Tibial nerve (tissue), 4 donors: ENCODE measurements at places on chromosomes 5 and 9. TPM values are rescaled to one million over a fixed set of nuclear protein-coding genes. Genes with fewer than 3 reads are reported as not detected.

DNA sequence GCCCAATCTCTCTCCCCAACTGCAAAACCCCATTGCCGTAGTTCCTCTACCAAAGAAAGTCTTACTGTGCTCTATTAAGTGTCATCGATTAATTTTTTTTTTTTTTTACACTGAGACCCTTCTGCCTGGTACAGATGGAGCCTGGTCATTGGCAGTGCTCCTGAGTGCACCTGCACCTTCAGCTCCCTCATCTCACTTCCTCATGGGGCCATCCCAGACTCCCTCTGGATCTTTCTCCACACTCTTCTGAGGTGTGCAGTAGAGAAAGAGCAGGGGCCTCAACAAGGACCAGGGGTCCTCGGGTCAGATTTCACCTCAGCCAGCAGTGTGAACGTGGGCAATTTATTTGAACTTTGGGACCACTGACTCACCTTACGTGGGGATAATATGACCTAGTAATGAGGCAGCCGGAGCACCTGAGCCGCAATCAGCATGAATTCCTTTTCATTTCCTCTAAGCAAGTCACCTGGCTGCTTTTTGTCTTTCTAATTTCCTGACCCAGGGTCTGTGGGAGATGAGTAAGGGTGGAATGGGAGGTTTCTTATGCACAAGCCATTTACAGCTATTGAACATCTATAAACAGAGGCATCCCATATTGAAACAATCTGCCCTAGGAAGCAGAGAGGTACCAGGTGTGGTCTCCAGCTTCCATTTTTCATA is 22.3 kb upstream of the GABRP start:
- DNase-seq, result no peak

DNA sequence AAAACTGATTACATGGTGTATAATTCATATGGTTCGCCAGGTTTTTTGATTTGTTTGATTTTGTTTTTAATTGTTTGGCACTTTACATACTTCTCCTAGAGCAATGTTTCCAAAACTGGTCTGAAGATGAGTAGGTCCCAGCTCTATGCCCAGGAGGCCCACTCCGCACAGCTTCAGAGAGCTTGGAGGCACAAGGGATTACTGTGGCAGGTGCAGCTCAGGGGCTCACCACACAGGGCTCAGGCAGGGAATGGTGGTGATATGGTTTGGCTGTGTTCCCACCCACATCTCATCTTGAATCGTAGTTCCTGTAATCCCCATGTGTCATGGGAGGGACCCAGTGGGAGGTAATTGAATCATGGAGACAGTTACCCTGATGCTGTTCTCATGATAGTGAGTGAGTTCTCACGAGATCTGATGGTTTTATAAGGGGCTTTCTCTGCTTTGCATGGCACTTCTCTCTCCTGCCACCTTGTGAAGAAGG is 296.6 kb downstream of the MED10 start:
- no peak for DNase-seq

DNA sequence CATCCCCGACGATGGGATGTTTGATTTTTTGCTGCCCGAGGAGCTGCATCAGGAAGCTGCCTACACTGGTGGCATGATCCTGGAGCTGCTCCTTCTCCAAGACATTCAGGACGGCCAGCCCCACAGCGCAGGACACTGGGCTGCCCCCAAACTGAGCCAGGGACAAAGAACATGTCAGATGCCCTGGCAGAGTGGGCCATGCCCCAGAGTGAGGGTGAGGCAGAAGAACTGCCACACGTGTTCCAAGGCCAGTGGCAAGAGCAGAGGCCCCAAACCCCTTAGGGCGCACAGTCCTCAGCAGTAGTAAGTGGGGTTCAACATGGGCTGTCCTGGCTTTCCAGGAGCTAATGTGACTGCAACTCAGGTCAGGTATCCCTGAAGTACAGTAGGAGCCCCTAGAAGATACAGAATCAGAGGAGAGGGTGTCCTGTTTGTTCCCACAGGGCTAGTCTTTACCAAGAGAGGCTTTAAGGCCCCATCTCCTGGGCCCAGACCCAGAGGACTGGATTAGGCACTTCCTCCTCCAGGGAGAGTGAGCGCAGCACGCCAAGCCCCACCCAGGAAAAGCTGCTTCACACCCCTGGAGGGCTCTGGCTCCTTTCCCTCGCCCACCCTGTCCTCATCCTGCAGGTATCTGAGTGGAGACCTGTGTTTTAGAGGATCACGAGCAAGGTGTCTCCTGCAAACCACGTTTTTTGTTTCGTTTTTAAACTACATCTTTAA is 11.1 kb downstream of the HNRNPAB start:
- no peak for DNase-seq

DNA sequence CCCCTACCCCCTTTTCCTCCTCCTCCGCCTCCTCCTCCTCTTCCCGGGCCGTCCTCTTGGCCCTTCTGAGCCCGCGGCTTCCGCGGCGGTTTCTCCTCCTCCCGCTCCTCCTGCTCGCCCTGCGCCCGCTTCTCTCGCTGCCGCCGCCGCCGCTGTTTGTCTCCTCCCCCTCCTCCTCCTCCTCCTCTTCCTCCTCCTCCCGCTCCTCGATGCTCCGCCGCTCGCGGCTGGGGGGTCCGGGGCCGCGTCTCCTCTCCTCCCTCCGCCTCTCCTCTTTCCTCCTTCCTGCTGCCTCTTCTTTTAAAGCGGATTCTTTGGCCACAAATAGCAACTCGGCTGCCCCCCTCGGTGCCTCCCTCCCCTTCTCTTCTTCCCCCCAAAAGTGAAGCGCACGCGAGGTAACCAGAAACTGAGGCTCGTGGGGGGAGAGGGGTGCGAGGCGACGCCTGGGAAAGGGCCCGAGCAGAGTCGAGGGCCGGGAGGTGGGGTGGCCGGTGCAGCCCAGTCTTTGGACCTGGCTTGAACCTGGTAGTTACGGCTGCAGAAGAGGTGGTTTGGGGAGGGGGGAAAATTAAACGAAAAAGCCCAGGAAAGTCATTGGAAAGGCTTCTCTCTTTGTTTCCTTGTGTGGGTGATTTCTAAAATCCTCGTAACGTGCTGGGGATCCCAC is 1058.5 kb upstream of the DMAC1 start:
- DNase-seq, result peak; percentile 35

GRCh38 chr5:26889815-26890214 is 148.6 kb downstream of the CDH9 start:
- no peak for DNase-seq

DNA sequence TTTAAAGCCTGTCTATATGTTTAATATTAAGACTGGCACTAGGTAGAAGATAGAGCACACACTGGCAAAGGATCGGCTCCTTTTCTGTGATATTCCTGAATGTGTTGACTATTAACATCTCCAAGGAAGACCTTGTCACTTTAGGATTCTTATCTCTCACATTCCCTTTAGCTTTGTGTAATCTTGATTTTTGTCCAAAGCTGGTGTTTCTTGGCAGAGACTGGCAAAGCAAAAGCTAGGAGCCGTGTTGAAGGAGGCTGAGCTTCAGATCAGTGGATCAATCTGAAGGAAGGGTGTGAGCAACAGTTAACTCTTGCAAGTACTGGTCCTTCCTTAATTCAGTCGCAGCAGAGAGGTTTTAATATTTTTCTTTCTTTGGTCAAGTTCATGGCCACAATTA is 830.4 kb upstream of the ZNF608 start:
- no peak for DNase-seq

DNA sequence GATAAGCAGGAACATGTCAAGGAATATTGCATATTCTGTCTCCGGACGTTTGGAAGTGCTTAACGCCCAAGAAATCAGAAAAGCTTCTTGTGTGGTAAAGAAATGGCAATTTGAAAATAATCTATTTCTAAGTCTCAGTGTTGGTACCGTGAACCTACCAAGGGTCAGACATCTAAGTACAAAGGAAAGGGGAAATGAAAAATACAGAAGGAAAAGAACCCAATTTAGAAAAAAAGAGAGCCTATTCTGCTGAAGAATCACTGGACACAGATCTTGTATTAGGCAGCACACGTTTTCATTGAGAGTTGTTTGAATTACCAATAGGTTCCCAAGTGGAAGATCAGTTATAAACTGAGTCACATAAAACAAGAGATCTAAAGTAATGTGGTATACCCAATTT is 46.9 kb upstream of the CEP78 start:
- no peak for DNase-seq

DNA sequence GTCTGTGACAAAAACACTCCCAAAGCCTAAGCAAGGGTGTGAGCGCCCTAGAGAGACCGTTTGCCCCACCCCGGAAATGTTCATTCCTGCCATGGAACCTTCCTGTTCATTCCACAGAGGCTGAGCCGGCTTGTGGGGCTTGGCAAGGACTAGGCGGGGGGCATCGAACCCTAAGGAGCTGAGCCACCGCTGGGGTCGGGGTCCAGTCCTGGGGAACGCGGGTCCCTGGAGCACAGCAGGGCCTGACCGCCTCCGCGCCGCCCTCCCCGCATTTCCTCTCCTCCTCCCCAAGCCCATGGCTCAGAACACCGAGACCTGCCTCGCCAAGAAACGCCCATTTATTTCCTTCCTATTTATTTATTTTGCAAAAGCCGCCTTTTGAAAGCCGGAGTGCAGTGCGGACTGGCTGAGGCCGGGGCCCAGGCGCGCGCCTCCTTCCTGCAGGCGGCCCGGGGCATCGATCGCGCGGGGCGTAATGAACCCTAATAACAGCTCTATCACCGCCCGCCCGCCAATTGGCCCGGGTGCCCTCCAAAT is 228.9 kb upstream of the IRX4 start:
- no peak for DNase-seq

GRCh38 chr9:93184432-93185265 is 710 bp downstream of the WNK2 start:
- DNase-seq, result no peak

GRCh38 chr5:34538026-34538672 is 118.0 kb upstream of the RAI14 start:
- DNase-seq, result peak; percentile 22

DNA sequence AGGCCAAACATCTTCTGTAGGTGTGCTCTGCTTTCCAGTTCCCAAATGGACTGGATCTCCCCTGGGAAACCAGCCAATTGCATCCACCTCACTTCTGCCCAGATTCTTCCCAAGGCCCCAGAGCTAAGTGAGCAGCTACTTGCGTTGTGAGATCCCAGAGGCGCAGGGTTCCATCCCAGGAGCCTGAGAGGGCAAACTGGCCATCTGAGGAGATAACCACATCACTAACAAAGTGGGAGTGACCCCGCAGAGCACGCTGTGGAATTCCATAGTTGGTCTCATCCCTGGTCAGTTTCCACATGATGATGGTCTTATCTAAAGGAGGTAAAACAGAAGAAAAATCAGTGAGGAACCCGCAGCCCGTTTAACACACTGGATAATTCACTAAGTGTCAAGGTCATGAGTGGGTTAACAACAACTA is 1.7 kb downstream of the RACK1 start:
- DNase-seq, result no peak

- DNase-seq, result no peak
Measured at GRCh38 chr5:22911019-22911418, 57.9 kb upstream of the CDH12 start.

TBCA gene
- total RNA-seq, result 83.2 TPM

CD72 gene
- 3.5 TPM for total RNA-seq
